ENCODE measurements at places on chromosomes 7 and 10.

DNA sequence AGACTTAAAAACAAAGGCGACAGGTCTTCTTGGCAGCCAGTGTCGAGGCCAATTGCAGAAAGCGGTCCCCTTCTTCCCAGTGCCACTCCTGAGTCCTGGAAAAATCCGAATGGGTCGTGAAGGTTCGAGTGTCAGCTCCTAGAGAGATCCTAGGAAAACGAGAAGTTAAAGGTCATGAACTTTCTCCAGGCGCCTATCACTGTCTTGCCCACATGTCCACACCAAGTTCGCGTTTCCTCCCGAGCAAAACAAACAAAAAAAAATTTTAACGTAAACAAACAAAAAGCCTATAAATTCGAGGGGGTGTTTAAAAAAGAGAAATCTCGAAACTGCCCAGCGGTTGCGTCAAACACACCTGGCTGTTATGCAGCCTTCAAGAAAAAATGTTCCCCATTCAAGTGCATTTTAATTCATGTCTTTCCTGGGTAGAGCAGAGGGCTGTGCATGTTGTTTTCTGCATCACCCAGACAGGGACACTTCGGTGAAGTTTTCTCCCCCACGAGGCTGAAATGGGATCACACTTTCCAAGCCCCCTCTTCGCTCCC is 1.5 kb downstream of the ARHGAP21 start:
- DNase-seq, result no peak

GRCh38 chr10:70193391-70193844 is 23.1 kb upstream of the SAR1A start:
- DNase-seq, result no peak

DNA sequence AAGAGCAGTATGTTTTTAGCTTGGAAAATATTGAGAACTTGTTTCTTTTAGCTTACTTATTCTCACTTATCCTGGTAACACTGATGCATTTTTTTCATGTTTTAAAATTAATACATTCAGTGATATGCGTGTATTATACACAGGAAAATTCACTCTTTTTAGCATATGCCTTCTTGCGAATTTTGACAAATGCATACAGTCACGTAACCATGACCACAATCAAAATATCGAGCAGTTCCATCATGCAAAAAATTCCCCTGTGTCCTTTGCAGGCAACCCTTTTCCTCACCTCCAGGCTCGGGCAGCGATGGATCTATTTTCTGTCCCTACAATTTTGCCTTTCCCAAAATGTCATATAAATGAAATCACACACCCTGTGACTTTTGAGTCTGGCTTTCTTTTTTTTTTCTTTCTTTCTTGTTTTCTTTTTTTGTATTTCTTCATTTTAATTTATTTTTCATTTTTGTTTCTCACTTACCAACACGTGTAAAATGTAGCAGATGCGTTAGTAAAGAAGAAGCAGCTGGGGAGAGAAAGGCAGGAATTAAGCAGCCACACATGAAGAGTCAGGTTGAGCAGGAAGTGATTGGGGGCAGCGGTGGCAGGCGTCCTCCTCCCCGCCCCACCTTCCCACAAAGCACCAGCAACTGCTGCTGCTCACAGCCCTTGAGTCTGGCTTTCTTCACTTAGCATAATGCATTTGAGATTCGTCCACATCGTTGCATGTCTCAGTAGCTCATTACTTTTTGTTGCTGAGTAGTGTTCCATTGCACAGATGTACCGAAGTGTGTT is 29.9 kb downstream of the ADRB1 start:
- DNase-seq, result no peak

DNA sequence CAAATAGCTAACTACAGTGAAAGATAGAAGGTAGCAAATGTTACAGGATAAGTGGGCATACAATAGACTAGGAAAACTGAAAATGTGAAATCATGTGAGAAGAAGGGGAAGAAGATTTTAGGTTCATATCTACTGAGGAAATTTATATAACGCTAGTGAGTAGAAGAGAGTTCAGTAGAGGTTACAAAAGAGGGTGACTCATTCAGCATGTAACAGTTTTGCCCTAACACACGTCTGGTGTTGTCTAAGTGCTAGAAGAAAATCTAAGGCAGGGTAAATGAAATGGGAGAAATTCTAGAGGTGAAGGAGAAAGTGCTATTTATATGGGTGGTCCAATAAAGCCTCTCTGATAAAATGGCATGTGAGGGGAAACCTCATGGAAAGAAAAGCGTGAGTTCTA is 731.4 kb upstream of the POT1 start:
- no peak for DNase-seq

DNA sequence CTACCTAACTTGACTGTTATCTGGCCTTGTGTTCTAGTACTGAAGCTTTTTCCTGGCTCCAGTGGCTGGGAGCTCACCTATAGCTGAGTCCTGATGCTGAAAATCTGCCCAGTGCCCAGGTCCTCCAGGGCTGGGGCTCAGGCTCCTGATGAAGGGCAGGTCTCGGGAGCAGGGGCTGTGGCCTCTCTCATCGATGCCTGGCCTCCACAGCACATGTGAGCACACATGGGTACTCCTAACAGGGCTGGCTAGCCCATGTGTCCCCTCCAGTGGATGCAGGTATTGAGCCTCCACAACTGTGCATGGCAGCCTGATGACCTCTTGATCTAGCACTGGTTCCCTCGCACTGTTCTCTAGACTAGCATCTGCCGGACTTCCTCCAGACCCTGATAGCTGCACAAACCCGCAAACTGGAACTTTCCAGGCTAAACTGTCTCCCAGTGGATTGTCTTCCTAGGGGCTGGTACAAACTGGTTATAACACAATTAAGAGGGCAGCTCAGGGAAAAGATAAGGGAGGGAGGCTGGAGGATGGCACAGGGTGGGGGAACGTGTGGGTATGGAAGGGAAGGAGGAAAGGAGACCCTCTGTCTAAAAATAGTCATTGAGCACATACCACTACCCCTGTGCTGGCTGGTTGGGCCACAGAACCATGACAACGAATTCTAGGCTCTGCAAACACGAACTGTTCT is 35.1 kb downstream of the PLAC9 start:
- DNase-seq, result no peak

DNA sequence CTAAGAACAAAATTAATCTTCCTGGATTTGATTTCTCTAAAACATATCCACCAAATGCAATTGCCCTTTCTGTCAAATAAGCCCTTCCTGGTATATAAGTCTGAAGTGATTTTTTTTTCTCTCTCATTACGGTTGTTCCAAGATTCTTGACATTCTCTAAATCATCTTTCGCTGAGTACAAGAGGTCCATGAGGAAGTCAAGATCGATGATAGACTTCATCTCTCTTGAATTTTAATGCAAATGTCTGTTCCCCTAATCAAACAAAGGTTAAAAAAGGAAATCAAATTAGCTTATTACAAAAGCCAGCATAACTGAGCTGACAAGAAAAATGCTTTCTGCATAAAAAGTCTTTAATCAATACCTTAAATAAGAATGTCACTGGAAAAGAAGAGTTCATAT is 77.4 kb upstream of the ITGB1 start:
- DNase-seq, result no peak

GRCh38 chr7:99930376-99930775 is 956 bp upstream of the GJC3 start:
- DNase-seq, result no peak

DNA sequence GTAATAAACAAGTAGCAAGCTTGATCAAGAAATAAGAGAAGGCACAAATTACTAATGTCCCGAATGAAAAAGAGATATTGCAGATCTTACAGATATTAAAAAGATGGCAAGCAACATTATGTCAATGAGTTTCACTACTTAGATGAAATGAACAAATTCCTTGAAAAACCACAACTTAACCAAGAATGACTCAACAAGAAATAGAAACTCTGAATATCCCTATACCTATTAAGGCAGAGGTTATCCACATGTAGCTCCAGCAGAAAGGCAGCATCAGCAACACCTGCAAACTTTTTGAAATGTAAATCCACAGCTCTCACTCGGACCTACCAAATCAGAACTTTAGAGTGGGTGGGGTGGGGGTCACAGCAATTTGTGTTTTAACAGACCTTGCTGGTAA is 33.6 kb downstream of the PDE1C start:
- DNase-seq, result no peak

DNA sequence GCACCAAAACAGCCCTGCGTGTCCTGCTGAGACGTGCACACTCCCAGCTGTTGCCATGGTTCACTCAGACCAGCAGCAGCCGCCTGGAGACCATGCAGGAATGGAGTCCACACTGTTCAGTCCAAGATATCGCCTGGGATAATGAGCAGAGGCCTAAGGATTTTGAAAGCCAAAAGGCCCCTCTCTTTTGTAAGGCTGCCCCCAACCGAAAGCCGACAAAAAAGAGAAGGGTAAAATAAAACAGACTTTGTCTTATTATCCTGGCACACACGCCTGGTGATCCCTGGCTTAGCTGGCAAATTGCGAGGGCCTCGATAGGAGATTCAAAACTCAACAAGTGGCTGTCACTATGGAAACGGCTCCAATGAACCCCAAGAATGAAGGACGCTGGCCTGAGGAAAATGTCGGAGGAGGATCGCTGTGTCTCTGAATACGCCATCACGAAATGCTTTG is 263.6 kb downstream of the SKIDA1 start:
- no peak for DNase-seq

- no peak for DNase-seq
Observed at GRCh38 chr10:72176701-72177100, 39.1 kb upstream of the ANAPC16 start.

GRCh38 chr7:94698275-94698674 is 42.3 kb upstream of the SGCE start:
- no peak for DNase-seq

- no peak for DNase-seq
Observed at GRCh38 chr10:11647676-11648075, 36.2 kb upstream of the USP6NL start.

DNA sequence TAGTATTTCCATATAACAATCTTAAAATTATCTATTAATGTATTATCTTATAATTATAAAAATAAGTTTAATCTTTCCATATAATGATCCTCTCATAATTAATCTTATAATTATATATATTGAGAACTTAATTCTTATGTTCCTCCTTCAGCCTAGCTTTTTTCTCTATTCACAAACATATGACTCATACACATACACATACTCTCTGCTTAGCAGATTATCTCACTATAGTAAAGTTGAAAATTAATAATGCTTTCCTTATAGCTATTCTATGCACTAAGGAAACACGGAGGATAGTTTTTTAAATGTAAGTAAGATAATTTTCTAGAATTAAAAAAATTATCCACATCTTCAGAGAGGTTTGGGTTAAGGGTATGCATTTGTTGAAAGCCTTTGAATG is 47.7 kb upstream of the ITGB8 start:
- no peak for DNase-seq

DNA sequence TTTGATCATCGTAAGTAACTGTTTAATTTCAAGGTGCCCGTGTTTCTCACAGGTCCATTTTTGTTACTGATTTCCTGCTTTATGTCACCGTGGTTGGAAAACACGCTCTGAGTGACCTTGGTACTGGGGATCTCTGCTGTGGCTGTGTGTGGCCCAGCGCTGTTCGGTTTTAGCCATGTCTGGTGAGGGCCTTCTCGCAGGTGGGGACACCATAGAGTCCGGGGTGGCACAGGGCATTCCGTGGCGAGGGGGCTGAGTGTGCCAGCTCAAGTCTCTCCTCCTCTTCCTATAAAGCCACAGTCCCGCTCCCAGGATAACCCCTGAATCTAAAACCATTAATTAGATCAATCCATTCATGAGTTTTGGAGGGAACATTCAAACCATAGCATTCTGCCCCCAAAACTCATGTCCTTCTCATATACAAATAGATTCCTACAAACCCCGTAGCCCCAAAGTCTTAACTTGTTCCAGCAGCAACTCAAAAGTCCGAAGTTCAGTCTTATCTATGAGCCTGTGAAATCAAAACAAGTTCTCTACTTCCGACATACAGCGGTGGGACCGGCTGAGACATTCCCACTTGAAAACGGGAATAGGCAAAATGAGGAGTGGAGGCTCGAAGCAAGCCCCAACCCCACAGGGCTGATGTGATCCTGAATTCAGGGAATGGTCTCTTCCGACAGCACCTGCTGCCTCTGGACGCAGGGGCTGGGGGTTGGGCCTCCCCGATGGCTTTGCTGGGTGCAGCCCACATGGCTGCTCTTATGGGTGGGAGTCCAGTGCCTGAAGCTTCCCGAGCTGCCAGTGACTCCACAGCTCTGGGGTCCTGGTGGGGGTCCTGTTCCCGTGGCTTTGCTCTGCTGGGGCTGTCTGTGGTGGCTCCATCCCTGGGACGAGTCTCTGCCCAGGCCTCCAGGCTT is 55.0 kb upstream of the NKX6-2 start:
- DNase-seq, result no peak

- no peak for DNase-seq
Observed at GRCh38 chr10:61159253-61159652, 215.3 kb upstream of the RHOBTB1 start.

GRCh38 chr10:63986536-63986935 is 465.3 kb downstream of the REEP3 start:
- DNase-seq, result no peak

DNA sequence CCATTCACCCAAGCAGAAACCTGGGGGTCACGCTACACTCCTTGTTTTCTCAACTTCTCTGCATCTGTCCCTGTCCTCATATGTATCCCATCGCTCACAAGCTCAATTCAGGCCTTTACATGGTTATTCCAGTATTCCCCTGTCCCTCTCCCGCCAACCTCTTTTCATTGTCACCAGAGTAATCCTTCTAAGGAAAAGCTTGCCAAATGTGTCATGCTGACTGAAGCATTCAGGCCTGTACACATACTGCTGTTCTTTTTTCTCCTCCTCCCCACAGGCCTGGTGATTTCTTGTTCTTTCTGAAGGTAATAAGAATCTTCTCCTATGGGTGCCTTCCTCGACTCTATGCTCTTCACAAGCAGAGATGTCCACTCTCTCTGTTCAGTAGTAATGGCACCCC is 282.2 kb downstream of the PHTF2 start:
- no peak for DNase-seq

DNA sequence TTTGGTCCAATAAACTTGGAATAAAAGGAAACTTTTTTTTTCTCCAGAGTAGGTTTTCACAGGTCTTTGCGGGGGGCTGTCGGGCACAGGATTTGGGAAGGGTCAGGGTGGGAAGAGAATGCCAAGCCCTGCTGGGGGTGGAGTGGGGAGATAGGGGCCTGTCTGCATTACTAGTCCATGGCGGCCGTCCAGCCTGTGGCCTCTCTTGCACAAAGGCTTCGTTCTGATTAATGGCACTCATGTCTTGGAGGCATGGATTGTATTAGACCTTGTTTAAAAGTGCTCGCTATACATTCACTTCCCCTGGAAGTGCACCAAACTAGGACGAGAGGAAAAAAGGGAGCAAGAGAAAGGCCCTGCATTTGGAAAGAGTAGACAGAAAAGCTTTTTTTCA is 37.2 kb downstream of the LRMDA start:
- DNase-seq, result no peak

DNA sequence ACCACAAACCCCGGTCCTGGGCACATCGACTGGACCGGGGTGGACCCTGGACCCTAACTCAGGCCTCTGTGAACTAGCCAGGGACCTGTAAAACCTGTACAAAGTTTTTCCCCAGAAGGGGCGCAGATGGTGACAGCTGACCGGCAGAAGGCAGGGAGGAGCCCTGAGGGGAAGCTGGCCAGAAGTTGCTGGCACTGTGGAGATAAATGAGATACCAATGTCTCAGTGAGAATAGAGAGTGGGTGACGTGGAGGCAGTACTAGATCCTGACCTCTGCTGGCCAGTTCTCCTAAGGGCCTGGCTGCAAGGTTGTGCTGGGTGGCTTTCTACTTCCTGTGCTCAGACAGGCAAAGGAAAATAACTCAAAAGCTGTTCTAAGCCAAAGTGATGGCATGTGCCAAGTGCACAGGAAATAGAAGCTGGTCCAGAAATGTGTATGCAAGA is 10.6 kb upstream of the TSPAN14 start:
- DNase-seq, result no peak

Measured in T-helper 9 cell (primary cell).